ENCODE measurements at places on chromosomes 7 and 10.

DNA sequence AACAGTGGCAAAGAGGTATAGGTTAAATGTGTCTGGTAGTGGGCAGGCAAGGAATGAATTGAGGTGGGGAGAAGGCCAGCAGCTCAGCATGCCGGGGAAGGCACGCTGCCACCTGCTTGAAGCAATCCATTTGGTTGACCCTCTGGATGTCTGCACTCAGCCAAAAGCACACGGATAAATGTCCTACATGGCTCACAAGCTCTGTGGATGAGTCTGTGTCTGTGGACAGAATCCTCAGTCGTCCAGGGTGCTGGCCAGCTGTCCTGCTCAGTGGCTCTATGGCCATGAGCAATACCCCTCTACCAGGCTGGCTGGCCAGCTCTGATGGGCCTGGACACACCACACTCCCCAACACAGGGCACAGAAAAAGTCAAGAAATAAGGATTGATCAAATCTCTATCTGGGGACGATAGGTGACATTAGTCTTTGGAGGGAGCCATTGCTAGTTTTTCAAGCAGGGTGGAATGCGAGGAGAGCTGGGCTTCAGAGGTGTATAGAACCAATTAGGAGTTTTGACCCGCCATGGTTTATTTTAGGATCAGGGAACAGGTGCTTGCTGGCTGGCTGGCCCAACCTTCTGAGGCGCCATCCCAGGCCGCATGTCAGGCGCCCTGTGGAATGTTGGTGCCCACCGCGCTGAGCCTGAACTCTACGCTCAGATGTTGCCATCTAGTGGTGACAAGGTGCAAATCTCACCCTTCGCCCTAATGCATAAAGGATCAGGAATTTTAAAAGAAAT lies 493.4 kb downstream of the TNS3 start:
- DNase-seq = no peak

GRCh38 chr10:116247691-116248090 lies 25.3 kb downstream of the GFRA1 start:
- DNase-seq = no peak

DNA sequence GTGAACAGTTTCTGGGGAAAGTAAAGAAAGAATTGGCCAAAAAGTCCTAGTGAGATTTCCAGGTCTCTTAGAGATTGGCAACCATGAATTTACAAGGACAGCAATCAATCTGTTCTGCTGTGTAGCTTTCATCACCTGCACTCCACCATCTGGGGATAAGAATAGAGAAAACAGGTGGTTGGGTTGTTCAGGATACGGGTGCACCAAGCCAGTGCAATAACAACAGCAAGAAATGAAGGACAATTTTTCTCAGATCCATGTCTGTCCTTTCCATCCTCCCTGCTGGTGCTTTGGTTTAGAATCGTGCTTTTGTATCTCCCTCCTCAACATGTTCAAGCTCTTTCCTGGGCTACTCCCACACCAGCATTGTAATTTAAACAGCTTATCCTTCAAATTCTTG lies 787.7 kb downstream of the GRID1 start:
- DNase-seq = no peak

DNA sequence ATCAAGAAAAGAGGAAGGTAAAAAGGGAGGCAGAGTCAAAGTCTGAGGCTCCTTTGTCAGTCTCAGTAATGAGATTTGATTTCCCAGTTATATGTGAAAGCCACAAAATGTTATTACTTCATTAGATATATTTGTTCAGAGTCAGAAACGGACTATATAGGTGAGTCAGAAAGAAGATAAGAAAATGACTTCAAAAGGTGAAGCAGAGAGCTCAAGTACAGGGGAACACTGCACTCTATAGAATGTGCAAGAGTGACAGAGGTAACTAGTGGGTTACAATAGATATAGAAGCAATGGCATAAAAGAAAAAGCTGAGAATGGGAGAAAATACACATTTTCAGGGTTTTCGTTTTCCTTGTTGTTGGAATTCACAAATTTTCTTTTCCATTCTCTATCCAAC lies 43.3 kb downstream of the DGKB start:
- no peak for DNase-seq

DNA sequence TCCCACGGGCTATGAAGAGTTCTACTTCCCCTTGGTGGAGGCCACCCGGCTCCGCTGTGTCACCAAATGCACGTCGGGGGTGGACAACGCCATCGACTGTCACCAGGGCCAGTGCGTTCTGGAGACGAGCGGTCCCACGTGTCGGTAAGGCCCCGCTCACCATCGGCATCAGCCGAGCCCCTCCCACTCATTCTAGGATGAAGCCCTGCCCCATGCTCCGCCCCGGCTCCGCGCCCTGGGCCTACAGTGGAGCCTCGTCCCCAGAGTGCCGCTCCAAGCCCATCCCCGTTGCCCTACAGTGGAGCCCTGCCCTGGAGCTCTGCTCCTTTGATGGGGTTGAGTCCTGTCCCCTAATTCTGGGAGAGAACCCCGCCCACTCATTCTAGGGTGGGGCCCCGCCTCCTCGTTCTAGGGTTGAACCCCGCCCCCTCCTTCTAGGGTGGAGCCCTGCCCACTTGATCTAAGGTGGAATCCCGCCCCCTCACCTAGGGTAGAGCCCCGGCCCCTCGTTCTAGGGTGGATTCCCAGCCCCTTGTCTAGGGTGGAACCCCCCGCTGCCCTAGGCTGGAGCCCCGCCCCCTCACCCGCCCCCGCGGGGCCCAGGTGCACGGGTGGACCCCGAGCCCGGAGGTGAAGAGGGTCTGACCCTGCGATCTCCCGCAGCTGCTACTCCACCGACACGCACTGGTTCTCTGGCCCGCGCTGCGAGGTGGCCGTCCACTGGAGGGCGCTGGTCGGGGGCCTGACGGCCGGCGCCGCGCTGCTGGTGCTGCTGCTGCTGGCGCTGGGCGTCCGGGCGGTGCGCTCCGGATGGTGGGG lies 3.4 kb upstream of the MUC12 start:
- DNase-seq = peak; percentile 62

GRCh38 chr7:111224354-111225231 lies 133.7 kb downstream of the LRRN3 start:
- no peak for DNase-seq

Measured in CD8-positive, alpha-beta T cell (primary cell).